Fibroblast of mammary gland (primary cell): ENCODE measurements at places on chromosomes 3 and 15.

- DNase-seq: peak; percentile 38
These were observed 80.3 kb downstream of the STAG1 start for GRCh38 chr3:136671921-136672320.

DNA sequence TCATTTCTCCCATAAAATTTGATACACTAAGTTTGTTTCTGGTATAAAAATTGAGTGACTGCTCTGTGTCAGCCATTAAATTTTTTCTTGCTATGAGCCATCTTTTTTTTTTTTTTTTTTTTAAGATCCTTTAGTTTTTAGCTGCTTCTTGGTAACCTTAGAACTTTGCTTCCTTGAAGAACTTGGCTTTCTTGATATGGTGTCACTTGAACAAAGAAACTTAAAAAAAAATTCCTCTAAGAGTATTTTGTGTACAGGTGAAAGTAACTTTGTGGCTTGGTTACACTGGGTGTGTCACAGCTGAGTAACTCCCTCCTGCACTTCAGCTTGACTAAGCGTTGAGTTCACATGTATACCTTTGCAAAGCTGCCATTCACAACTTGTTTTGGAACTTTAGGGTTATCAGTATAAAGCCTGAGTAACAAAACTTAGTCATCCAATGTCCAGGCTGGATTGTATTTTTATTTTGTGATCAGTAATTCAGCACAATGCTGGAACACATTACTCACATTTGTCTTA lies 6.5 kb downstream of the CHD2 start:
- peak; percentile 76 for DNase-seq

DNA sequence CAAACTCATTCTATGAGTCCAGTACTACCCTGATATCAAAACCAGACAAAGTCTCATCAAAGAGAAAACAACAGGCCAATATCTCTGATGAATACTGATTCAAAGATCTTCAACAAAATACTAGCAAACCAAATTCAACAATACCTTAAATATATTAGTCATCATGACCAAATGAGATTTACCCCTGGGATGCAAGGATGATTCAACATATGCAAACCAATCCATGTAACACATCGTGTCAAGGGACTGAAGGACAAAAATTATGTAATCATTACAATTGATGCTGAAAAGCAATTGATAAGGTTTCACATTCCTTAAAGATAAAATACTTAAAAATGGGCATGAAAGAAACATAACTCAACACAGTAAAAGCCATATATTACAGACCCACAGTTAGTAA lies 1476.9 kb downstream of the SI start:
- DNase-seq: no peak

- DNase-seq: no peak
These were observed 229.0 kb upstream of the SLCO3A1 start for GRCh38 chr15:91624353-91624968.

- DNase-seq: no peak
These were observed 333.5 kb upstream of the RGMA start for GRCh38 chr15:93422476-93422875.

DNA sequence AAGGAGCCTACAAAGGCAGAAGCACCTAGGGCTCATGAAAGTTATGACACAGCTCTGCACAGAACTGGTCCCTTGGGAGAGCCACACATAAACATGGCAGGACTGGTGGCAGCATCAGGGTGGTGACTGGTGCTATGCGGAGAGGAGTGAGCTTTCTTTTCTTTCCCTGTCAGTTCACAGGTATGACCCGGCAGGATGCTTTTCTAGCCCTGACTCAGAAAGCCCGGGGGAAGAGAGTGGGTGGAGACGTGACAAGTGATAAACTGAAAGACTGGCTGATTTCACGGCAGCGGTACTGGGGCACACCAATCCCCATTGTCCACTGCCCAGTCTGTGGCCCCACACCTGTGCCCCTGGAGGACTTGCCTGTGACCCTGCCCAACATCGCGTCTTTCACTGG lies 103.0 kb downstream of the LARS2 start:
- no peak for DNase-seq

GRCh38 chr3:23203708-23204330 lies 692 bp downstream of the UBE2E2 start:
- DNase-seq: peak; percentile 20

DNA sequence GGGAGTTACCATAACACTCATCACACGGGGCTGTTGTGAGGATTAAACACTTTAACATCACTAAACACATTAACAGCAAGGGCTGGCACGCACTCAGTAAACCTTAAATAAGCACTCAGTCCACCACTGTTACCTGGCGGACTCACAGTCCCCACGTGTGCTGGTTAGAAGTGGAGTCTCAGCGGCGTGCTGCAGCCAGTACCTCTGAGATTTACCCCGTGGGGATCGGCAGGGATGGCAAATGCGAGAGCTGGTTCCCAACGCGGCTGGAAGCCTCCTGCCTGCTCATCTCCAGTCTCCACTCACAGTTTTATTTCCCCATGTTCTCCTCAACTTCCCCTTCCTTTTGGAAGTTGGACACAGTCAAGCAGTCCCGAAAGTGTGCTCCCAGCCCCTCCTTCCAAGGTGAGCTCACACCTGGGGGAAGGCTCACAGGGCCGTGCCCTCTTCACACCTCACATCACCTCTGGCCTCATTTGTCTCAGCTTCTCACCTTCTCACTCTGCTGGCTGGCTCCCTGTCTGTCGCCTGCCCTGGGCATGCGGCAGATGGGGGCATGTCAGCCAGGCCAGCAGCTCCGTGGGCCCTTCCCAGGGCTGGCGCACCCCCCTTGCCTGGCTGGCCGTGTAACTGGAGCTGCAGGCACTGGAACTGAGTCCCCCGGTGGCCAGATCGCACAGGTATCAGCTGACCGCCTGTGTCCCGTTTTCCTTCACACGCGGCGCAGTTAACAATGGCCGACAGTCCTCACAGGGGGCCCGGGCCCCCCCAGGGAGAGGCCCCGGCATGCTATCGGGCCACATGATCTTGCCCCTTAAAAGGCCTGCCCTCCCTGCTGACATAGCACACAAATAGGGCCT lies 87.1 kb downstream of the WNT7A start:
- DNase-seq: no peak

GRCh38 chr3:167762296-167762695 lies 26.8 kb downstream of the SERPINI1 start:
- DNase-seq: no peak

DNA sequence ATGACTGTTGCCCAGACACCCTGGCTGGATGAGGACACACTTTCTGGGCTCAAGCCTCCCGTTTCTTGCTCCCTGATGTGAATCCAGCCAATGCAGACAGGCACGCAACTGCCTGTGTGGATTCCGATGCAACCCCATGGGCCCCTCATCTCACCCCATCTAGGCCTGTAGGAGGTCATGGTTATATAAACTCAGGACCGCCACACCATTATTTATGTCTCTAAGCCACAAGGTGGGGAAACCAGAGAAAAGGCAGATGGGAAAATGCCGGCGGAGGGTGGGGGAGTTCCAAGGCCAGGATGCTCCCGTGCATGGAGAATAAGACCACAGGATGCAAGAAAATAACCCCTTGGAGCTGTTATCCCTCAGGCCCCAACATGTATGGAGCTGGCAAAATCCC lies 2.0 kb downstream of the MESP1 start:
- DNase-seq: no peak

GRCh38 chr15:68214838-68215254 lies 9.7 kb upstream of the CALML4 start:
- DNase-seq: no peak

DNA sequence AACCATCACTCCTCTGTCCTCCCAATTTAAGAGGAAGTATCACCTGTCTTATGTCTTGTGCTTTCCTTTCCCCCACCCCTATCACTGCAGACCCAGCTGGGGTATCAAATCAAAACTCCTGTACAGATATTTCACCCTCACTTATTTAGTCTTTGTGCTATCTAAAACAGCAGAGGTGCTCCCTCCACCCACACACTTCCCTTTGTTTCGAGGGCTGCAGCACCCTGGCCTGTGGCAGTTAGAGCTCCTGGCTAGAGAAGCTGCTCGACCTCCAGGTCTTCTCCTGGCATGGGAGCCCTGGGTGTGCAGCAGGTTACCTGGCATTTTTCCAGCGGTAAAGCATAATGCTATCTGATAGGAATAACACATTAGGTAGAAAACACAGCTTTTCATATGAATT lies 181.4 kb upstream of the BCL6 start:
- DNase-seq: no peak

DNA sequence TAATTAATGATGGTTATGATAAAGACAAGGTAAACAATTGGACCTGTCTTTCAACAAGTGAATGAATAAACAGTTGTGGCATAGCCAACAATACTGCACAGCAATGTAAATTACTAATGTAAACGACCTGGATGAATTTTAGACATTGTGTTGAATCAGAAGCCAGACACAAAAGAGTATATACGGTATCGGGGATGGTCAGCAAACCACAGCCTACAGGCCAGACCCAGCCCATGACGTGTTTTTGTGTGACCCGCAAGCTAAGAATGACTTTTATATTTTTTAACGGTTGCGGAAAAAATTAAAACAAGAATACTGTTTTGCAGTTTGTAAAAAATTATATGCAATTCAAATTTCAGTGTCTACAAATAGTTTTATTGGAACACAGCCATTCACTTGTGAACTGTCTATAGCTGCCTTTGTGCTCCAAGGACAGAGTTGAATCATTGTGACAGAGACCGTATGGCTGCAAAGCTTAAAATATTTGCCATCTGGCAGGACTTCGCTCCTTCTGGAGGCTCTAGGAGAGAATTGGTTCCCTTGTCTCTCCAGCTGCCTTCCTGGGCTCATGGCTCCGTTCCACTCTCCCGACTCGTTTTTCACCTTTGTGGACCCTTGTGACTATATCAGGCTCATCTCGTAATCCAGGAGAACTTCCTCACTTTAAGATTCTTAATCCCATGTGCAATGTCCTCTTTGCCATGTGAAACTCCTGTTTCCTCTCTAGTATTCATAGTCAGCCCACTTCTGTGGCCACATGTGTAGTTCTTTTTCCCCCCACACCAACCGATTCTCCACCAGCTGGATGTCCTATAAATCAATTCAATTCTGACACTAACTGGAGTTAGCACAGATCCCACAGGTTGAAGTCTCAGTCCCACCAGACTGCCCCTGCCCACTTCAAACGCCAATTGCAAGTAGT lies 72.7 kb downstream of the CMTM8 start:
- no peak for DNase-seq

DNA sequence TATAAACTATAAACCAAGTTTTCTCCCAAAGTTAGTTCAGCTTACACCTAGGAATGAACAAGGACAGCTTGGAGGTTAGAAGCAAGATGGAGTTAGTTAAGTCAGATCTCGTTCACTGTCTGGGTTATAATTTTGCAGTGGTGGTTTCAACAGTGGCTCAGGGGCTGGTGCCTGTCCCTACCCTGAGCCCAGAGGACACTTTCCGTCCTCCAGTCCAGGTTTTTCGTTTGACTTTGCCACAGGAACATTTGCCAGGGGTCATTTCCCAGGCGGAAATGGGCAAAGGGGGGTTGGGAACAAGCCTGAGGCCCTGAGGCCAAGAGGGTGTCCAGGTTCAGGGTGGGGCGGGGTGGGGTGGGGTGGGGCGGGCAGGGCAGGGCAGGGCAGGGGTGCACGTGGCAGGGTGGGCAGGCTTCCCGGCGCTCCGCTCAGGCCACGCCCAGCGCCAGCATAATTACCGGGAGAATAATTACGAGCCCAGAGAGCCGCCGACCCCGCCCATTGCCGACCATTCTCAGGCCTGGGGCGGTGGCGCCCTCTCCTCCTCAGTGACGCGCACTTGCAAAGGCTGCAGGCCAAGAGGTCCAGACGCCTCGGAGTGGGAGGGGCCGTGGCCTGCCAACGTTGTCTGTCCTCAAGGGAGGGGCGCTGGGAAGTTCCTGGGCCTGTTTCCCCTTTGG lies 70.4 kb downstream of the KLF13 start:
- peak; percentile 92 for DNase-seq

- DNase-seq: no peak
These were observed 147.8 kb downstream of the OCA2 start for GRCh38 chr15:27951191-27951890.

GRCh38 chr15:70222606-70223005 lies 124.9 kb upstream of the TLE3 start:
- DNase-seq: no peak

DNA sequence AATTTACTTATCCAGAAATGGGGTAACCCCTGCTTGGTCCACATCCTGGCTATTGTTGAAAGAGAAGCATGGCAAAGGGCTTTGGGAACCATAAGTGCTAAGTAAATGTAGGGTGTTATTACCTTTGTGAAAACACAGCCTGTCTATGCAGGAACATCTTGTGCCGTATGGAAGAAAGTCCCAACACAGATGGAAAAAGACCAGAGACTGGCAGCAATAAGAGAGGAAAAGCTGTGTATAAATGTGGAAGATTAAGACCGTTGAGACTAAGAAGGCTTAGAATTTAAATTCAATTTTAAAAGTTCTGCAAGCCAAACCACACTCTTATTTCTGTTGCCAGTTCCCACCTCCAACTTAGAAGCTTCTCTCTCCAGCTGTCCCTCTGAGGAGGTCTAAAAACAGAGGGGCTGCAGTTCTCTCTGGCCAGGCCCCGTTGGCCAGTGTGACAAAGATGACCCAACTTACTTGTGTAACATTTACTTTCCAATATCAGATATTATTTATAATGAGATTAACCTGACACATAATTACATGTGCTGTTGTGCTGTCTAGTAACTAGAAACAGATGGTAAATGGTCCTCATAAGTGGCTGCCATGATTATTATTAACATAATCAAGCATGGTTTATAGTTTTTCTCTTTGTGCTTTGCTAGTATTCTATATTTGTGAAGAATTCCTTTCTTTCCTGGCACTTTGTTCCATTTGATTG lies 7.0 kb downstream of the MINDY4B start:
- DNase-seq: no peak

- peak; percentile 56 for DNase-seq
These were observed 14.4 kb upstream of the ANKRD28 start for GRCh38 chr3:15812183-15812582.

GRCh38 chr3:10855083-10855870 lies 39.2 kb downstream of the SLC6A11 start:
- DNase-seq: no peak

DNA sequence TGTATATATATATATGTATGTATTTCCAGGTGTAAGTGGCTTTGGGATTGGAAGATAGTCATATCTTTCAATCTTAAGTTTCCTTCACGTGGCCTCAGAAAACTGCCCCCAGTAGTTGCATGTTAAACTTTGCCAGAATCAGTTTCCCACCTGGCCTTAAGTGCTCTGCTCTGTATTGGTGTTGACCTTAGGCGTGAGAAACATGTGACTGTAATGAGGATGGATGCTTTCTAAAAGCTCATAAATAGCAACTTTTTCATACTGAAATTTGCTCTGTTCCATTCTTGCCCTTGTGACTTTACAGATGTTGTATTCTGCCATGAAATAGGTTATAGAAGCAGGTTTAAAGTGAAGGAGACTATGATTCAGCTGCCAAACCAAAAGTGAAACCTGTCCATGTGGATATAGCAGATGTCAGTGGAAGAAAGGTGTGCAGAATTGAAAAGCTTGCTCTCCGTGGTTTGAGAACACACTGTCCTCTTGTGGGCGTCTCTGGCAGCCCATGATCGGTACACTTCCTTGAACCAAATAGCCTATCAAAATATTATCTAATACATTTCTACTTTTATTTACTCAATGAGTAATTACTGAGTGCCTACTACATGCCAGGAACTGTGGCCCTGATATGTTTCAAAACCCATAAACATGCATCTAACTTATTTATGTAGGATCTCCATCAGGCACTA lies 15.8 kb downstream of the SCG5 start:
- peak; percentile 25 for DNase-seq

GRCh38 chr15:44328135-44328534 lies 39.6 kb downstream of the GOLM2 start:
- DNase-seq: no peak
